Neural crest cell (in vitro differentiated cells): ENCODE measurements at places on chromosomes 1 and 21. TPM values are rescaled to one million over a fixed set of nuclear protein-coding genes. Genes with fewer than 3 reads are reported as not detected.

Gene LCE1E
- total RNA-seq: not detected in 2 replicates

Gene SLAMF6
- not detected in 2 replicates for total RNA-seq

Gene ACTN2
- total RNA-seq: 0.54 and 0.91 TPM in 2 replicates

Gene ASCL5
- not detected in 2 replicates for total RNA-seq

Gene FMO2
- total RNA-seq: not detected in 2 replicates

Gene KLHDC7A
- not detected in 2 replicates for total RNA-seq

Gene PRAMEF10
- total RNA-seq: not detected in 2 replicates

GRCh38 chr21:46050668-46051378 is 47.1 kb upstream of the COL6A2 start:
- no peak for DNase-seq

GRCh38 chr1:69688193-69688592 is 120.5 kb downstream of the LRRC7 start:
- no peak for DNase-seq

- no peak for DNase-seq
Measured at GRCh38 chr1:20587661-20588053, 1.2 kb upstream of the CDA start.

- DNase-seq: no peak
Measured at GRCh38 chr21:15060543-15061175, 4.1 kb downstream of the NRIP1 start.

DNA sequence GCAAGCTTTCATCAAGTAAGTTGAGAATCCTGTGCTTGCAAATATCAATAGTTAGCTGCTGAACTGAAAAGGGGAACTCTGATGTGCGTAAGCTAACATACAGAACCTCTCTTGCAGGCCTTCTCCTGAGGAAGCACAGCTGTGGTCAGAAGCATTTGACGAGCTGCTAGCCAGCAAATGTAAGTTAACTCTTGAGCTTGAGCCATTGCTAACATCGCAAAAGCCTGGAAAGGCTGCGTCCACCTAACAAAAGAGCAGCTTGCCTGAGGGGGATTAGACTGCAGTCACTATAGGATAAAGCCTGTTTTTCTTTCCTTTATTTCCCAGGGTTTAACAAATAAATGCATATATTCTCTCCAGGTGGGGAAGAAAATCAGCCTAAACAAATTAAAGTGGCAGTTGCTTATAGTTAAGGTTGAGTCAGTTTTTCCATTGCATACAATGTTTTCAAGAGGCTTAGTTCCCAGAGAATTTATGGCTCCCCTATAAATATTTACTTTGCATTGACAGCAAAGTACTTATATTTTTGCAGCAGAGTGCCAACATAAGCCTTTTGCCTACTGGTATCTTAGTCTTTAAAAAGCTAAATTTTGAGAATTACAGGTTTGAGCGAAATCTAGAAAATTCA is 1.5 kb downstream of the RGS2 start:
- DNase-seq: no peak

DNA sequence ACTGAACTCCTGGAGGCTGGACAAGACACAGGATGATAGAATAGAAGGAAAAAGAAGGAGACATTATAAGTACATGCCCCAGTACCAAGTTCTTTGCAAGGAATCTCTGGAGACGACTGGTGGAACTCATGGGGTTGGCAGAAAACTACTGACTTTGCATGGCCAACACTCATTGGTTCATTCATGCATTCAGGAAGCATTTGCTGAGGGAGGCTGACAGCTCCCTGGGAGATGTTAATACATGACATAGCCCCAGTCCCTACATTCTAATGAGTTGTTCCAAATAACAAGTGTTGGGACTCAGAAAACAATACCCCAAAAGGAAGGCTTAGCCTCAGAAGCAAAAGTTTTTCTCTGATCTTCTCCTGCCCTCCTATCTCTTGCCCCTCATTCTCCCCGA is 172.8 kb upstream of the IRF2BP2 start:
- no peak for DNase-seq

DNA sequence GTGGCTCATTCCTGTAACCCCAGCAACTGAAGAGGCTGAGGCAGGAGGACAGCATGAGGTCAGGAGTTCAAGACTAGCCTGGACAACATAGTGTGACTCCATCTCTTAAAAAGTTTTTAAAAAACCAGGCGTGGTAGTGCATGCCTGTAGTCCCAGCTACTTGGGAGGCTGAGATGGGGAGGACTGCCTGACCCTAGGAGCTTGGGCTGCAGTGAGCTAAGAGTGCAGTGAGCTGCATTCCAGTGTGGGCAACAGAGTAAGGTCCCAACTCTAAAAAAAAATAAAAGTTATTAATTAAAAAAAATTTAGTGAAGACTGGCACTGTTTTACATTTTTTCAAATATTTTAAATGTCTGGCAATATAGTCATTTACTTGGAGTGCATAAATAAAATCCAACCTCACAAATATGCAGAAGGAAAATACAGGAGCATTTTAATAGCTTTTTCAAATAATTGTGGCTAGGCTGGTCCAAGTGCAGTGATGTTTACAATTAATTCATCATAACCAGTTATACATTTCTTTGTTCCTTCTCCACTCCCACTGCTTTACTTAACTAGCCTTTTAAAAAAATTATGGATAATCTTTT is 10.8 kb downstream of the ZBTB8OS start:
- DNase-seq: no peak

DNA sequence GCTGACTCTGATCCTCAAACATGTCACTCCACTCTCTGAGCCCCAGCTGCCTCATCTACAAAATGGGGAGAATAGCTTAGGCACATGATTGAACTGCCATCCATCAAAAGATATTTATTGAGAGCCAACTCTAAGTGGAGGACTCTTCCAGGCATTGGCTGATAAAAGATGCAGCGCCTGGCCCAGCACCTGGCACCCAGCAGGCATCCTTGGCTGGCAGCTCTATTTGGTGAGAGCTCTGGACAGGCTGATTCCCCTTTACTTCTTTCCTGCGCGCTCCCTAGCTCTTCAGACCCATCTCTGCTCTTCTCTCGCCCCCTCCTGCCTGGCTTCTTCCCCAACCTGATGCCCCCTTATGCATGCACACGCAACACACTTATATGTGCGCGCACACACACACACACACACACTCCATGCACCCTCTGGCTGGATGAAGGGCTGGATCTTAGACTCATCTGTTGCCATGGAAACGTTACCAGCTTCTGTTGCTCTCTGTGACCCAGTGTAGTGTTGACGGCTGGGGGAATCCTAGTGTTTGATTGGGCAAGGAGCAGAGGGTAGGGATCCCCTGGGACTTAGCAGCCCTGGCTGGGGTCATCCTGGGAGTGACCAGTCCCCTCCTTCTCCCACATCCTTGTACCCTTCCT is 49.3 kb downstream of the VWA5B1 start:
- no peak for DNase-seq

GRCh38 chr1:226082959-226083301 is 20.4 kb downstream of the H3-3A start:
- DNase-seq: peak; percentile 57

DNA sequence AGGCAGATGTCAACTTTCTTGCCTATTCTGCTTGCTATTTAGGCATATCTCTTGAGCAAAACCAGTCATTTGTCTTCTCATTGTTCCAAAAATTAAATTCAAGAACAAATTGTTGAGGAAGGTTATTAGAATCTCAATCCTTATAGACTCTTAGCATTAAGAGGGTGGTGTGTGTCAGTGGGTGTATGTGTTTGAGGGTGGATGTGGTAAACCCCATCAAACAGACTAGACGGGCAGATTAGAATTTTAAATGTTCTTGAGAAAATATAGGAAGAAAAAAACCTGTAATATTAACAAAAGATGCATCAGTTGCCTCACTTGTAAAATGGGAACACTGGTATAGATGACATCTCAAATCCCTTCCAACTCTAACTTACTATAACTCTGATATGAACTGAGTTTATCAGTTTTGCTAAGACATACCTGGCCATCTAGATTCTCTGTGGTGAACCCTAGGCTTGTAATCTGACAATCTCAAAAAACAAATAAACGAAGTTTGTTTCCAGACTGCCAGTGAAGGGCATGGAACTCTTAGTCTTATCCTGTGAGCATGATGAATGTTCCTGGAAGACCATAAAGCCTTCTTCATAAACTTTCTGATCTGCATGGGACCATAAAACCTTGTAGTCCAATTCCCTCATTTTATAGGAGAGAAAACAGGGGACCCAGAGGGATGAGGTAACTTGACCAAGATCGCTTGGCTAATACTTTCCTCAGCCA is 176.3 kb upstream of the SGIP1 start:
- no peak for DNase-seq

DNA sequence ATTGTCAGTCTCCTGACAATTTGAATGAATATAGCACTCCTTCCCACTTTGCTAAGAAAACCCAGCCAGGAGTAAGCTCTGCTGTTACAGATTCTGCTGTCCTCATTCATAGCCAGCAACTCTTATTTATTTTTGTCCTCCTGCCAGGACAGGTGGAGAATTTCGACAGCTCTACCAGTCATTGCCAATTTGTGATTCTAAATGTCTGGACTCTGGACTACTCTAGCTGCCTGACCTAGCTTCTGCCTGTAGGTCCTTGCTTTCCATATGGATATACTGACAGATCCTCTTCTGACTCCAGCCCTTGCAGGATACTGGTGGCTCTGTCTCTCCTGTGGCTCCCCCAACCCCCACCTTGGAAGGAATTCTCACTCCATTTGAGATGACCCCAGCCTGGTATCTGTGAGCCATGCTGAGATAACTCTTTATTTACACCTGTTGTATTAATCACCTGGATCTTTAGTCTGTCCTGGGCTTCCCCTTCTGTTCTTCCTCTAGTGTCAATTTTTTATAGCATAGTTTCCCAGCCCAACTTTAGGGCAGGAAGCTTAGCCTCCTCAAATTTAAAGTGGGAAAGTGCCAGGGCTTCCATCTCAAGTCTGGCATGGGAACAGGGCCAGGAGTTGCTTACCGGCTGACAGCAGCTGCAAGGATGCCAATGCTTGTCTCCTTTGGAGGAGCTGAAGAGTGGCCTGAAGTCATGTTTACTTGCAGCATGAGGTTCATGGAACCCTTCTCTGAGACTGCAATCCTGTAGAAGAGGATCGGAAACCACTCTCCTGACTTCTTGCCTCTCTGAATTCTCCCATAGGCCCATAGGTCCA is 6.7 kb downstream of the PM20D1 start:
- DNase-seq: no peak

GRCh38 chr1:69707103-69707502 is 139.4 kb downstream of the LRRC7 start:
- no peak for DNase-seq

DNA sequence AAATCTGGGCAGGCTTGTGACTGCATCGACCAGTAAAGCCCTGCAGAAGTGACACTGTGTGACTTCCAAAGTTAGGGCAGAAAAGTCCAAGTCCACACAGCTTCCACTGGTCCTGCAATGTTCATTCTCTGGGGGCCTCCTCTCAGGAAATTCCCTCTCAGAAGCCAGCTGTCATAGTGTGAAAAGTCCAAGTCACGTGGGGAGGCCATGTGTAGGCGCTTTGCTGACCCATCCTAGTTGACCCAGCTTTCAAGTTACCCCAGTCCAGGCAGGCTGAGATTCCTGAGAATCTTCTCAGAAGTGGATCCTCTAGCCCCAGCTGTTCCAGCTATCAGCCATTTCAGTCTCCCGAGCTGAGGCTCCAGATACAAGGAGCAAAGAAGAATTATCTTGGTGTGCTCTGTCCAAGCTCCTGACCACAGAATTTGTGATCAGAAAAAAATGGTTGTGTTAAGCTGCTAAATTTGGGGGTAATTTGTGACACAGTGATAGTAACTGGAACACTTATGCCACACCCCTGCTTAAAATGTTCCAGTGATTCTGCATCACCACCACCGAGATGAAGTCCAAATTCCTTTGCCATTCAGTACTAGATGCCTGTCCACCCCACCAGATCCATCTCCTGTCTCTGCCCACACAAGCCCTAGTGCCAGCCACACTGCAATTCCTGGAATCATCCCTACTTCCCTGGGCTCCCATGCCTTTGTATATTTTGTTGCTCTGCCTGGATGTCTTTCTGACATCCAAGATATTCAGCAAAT is 2.5 kb upstream of the STUM start:
- no peak for DNase-seq

- no peak for DNase-seq
Measured at GRCh38 chr1:167601442-167602383, 28.3 kb upstream of the RCSD1 start.

GRCh38 chr1:166145499-166145898 is 21.3 kb downstream of the FAM78B start:
- no peak for DNase-seq

GRCh38 chr21:45926281-45926680 is 55.3 kb upstream of the COL6A1 start:
- no peak for DNase-seq

DNA sequence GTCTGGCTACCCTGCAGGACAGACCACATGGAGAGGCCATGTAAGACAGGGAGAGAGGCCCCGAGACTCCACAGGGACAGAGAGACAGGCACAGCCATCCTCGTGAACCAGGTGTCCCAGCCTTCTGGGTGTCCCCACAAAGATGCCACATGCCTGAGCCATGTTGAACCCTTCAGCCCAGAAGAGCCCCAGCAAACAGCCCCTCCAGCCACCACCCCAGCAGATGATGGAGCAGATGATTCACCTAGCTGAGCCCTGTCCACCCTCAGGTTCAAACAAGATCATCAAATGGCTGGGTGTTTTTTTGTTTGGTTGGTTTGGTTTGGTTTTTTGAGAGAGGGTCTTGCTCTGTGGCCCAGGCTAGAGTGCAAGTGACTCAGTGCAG is 78.7 kb downstream of the DHRS3 start:
- DNase-seq: no peak

DNA sequence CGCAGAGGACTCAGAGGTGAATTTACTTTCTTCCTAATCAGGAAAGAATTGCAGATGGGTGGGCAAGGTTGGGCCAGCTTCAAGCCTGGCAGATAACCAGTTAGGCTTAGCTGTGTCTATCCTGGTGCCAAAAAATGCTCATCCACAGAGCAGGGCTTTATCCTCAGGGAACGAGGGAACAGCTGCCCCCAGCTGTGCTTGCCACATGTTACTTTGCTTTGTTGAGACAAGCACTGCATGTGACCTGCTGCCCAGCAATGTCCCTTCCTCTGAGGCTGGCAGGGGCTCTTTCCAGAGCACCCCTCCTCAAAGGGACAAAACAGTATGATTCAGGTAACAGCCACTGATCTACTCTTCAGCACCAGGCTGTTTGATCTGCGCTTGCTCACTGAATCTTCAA is 505.1 kb upstream of the USP24 start:
- DNase-seq: no peak

- DNase-seq: no peak
Measured at GRCh38 chr1:167770127-167770526, 48.3 kb downstream of the MPZL1 start.

GRCh38 chr1:78102916-78103315 is 57.1 kb downstream of the GIPC2 start:
- no peak for DNase-seq

DNA sequence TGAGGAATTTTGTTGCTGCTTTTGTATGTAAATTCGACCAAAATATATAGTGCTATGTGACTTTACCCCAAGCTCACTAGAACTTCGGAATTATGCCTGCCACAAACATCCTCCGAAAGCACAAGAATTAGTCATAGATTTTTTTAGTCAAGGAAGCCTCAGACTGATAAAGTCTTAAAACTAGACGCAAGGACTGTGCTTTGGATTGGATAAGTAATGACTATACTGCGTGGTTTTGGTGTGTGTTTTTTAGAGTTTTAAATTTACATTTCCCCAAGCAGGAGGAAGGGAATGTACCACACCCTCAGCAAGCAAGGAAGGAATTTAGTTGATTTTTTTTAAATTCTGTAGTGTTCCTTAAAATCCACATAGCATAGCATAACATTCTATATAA is 10.3 kb downstream of the WLS start:
- DNase-seq: no peak
